ENCODE measurements at places on chromosomes 7 and 10. TPM values are rescaled to one million over a fixed set of nuclear protein-coding genes. Genes with fewer than 3 reads are reported as not detected.

- H3K27ac ChIP-seq = no peak overlapping the region
- H3K4me1 ChIP-seq = no peaks in the 10 kb centered on the region
- peaks cover 26% of the 10 kb centered on the region for H3K27me3 ChIP-seq
Observed at GRCh38 chr10:100781145-100781665, 35.8 kb downstream of the PAX2 start.

- peaks cover 22% of the 10 kb centered on the region for H3K36me3 ChIP-seq
- peak within 1 kb of the TSS; percentile 94 for H3K4me3 ChIP-seq
- H3K4me1 ChIP-seq = peaks cover 55% of the 10 kb centered on the region
Observed at GRCh38 chr10:30433730-30434272, at the start of gene MAP3K8. TSS of gene MAP3K8 (plus strand) at chr10:30434184. CDS start at chr10:30438939, 4,755 bp downstream.

- no peak overlapping the region for H3K27ac ChIP-seq
- peaks cover 6% of the 10 kb centered on the region for H3K27me3 ChIP-seq
- no peaks in the 10 kb centered on the region for H3K36me3 ChIP-seq
- no peak overlapping the region for H3K4me3 ChIP-seq
Observed at GRCh38 chr7:132739271-132739955, 163.1 kb upstream of the PLXNA4 start.

DNA sequence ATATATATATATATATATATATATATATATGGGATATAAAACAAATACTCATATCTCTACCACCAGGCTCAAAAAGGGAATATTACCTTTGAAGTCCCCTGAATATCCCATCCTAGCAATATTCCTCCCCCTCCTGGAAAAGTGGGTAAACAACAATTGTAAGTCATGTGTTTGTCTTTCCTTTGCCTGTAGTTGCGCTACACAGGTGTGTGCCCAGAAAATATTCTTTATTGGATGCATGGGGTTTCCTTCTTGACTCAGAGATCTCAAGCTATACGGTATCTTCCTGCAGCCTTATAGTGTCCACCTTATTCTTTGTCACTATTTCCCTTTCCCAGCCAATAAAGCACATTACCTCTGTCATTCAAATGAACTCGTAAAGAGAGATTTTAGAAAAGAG is 54.2 kb downstream of the MET start:
- H3K4me3 ChIP-seq = no peak overlapping the region
- H3K36me3 ChIP-seq = no peaks in the 10 kb centered on the region
- H3K27ac ChIP-seq = no peak overlapping the region
- no peak for DNase-seq
- H3K4me1 ChIP-seq = no peaks in the 10 kb centered on the region
- H3K27me3 ChIP-seq = peaks cover 8% of the 10 kb centered on the region

- H3K27me3 ChIP-seq = no peaks in the 10 kb centered on the region
- H3K36me3 ChIP-seq = no peaks in the 10 kb centered on the region
- H3K4me1 ChIP-seq = peaks cover 2% of the 10 kb centered on the region
- no peak for DNase-seq
Observed at GRCh38 chr7:30906014-30906413, 5.6 kb upstream of the AQP1 start.

GRCh38 chr7:55343860-55344606 is 21.1 kb upstream of the LANCL2 start:
- no peak overlapping the region for H3K4me3 ChIP-seq
- H3K27me3 ChIP-seq = peaks cover 5% of the 10 kb centered on the region
- DNase-seq = no peak

DNA sequence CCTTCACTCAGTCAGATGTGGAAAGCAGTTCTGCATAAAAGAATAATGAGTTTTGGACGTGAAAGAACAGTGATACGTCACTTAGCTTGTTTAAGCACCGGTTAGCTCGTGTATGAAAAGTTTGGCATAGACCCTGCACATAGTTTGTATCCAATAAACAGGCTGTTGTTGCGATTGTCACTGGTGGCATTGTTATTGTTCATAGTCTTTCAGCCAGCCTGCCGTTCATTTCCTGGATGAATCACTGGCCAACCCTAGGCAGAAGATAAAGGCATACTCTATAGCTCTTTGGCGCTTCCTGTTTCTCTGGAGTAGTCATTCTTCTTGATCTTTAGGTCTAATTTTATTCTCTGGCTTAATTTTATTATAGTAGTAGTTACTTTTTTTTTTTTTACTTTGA is 57.8 kb upstream of the ANKRD30A start:
- no peak overlapping the region for H3K27ac ChIP-seq
- DNase-seq = no peak
- no peaks in the 10 kb centered on the region for H3K27me3 ChIP-seq
- no peaks in the 10 kb centered on the region for H3K36me3 ChIP-seq
- no peaks in the 10 kb centered on the region for H3K4me1 ChIP-seq

DNA sequence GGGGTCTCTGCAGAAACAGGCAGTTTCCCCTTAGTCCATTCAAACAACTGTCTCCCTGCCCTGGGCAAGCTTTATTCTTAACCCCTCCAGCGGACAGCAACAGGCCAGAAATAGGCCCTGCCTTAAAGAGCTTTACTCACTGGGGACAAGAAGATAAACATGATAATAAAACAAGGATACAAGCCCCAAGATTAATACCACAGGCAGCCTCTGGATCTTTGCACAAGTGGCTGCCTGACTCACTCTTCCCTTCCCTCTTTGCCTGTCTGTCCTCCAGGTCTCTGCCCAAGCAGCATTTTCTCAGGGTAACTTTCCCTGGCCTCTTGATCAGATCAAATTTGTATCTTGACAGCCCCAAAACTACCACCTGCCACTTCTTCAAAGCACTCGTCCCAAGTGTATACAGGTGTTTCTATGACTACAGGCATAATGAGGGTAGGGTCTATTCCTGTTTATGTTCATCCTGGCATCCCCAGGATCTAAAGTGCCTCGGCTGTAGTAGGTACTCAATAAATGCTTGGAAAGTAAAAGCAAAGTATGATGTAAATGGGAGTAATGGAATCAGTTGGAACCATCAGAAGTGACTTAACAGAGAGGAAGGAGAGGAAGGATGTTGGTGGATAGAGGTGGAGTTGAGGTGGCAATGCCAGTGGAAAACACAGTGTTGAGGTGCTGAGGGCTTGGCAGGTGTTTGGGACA is 7.0 kb upstream of the CAMK2G start:
- H3K36me3 ChIP-seq = no peaks in the 10 kb centered on the region
- DNase-seq = no peak
- H3K27ac ChIP-seq = no peak overlapping the region
- no peak overlapping the region for H3K4me3 ChIP-seq
- peaks cover 4% of the 10 kb centered on the region for H3K27me3 ChIP-seq

GRCh38 chr10:3911713-3912442 is 126.9 kb upstream of the KLF6 start:
- H3K27me3 ChIP-seq = no peaks in the 10 kb centered on the region
- no peaks in the 10 kb centered on the region for H3K36me3 ChIP-seq
- no peak overlapping the region for H3K4me3 ChIP-seq
- no peak overlapping the region for H3K27ac ChIP-seq
- no peak for DNase-seq

- DNase-seq = no peak
- H3K4me3 ChIP-seq = no peak overlapping the region
- H3K27ac ChIP-seq = no peak overlapping the region
- peaks cover 8% of the 10 kb centered on the region for H3K4me1 ChIP-seq
Observed at GRCh38 chr7:29332042-29332811, 137.7 kb downstream of the CHN2 start.

DNA sequence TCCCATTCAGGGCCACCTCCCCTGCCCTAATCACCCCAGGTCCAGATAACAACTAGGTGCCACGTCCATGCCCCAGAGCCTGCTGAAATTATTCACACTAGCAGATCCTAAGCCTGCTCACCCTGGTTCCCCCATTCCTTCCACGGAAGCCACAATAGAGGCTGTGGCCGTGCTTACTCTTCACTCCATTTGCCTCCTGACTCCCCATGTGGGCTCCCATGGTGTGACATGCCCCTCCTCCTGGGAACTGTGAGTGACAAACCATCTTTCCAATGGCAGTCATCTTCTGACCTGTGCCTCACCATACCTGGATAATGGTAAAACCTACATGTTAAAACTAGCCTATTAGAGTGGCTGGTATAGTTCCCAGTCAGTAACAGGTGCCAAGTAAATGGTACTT is 216.2 kb upstream of the PRKCQ start:
- H3K27me3 ChIP-seq = peaks cover 7% of the 10 kb centered on the region
- no peaks in the 10 kb centered on the region for H3K36me3 ChIP-seq
- peak; percentile 41 for DNase-seq
- no peak overlapping the region for H3K27ac ChIP-seq

The NUTM2D gene
- 2.1 TPM for total RNA-seq

The SHH gene
- not detected for total RNA-seq

The FXYD4 gene
- total RNA-seq = not detected

The SUGCT gene
- 0.91 TPM for total RNA-seq

The IDI2 gene
- not detected for total RNA-seq
